ENCODE measurements at places on chromosomes 6 and 20.

GRCh38 chr6:20841806-20842205 is 307.5 kb downstream of the CDKAL1 start:
- no peak for DNase-seq

- DNase-seq: peak; percentile 88
Measured at GRCh38 chr6:98787961-98788360, 46.4 kb upstream of the POU3F2 start.

GRCh38 chr6:40936818-40937251 is 102.2 kb downstream of the UNC5CL start:
- DNase-seq: no peak

- DNase-seq: no peak
Measured at GRCh38 chr20:46681032-46681854, 8.0 kb downstream of the TP53RK start.

GRCh38 chr6:111590209-111590980 is 15.3 kb downstream of the TRAF3IP2 start:
- no peak for DNase-seq

GRCh38 chr6:34529665-34530327 is 26.3 kb downstream of the SPDEF start:
- no peak for DNase-seq

DNA sequence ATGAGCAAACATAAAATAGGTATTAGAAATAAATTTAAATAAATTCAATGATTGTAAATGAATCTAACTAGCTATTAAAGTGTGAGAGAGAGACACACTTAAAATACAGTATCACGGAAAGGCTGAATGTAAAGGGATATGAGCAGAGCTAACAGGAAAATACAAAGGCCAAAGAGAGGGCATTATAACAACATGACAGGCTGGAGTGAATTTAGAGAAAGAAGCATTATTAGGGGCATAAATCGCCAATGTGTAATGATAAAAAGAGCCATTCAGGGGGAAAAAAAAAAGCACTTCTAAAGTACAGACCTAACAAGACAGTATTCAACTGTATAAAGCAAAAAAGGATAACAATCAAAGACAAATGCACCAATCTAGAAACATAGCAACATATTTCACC is 28.1 kb downstream of the DACT2 start:
- no peak for DNase-seq

DNA sequence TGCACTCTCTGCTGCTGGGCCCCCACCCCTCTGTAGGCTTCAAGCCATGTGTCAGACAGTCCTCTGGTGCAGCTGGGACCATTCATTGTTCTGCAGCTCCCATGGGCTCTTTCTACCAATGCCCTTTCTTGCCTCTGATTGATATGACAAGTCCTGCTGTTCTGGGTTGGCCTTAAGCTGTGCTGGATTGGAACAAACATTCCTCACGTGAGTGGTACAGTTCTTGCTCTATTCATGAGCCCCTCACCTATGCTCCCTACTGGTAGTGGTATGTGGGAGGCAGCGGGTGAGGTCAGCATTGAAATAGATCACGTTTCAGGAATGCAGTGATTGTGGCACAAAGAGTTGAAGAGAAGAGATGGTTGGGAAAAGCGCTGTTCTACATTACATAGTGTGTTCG is 48.8 kb upstream of the RALY start:
- DNase-seq: no peak

DNA sequence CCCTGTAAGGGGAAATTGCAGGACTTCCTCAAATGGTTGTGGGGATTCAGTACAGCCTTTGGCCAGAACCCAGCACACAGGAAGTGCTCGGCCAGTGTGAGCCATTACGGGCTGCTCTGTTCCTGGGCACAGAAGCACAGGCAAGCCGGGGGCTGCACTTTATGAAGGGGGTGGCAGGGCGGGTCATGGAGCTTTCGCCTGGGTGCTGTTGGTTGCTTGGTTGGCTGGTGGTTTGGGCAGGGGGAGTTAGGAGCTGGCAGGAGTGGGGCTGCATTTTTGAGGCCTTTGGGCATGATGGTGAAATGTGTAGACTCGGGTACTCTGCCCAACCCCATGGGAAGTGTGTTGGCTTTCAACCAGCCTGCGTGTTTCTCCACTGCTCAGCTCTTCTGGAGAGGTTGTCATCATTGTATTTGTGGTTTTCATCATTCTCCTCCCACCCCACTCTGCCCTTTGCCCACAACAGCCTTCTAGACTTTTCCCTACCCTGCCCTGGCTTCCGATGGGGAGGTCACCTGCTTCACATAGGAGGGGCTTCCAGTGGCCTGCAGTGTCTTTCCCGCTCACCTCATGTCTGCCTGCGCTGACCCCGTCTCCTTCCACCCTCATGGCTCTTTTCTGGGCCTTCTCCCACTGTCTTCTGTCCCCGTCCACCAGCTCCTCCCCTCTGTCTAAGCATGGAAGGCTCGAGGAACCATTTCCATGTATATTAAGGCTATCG is 16.1 kb upstream of the RBM38 start:
- DNase-seq: no peak

DNA sequence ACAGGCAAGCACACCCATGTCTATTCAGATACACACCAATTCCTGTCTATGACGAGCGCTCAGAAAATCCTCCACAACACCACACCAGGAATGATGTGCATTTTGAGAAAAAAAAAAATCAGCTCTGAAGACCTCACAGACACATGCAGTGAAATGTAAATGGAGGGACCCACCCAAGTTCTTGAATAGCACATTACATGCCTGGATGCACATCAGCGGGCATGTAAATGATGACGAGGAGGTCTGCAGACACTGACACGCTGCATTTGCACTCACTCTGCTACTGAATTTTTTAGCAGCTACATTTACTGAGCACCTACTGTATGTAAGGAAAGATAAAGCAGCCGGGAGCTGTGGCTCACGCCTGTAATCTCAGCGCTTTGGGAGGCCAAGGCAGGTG is 14.7 kb downstream of the NRSN2 start:
- DNase-seq: no peak

DNA sequence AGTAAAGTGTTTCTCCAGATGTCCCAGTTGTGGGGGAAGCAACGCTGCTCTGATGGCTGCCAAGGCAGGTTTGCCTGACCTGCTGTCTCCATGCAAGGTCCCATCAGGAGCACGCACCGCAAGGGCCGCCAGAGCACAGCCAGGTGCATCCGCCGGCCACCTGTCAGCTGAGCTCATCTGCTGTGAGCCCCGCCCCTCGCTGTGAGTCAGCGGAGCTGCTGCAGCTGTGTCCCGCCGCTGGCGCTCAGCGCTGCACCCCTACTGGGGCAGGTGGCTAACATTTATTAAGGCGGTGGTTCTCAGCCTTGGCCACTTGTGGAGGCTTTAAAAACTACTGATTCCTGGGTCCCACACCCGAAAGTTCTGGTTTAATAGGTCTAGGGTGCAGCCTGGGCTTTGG is 225.7 kb downstream of the UST start:
- no peak for DNase-seq

- no peak for DNase-seq
Measured at GRCh38 chr20:5156675-5157448, 30.1 kb downstream of the CDS2 start.

DNA sequence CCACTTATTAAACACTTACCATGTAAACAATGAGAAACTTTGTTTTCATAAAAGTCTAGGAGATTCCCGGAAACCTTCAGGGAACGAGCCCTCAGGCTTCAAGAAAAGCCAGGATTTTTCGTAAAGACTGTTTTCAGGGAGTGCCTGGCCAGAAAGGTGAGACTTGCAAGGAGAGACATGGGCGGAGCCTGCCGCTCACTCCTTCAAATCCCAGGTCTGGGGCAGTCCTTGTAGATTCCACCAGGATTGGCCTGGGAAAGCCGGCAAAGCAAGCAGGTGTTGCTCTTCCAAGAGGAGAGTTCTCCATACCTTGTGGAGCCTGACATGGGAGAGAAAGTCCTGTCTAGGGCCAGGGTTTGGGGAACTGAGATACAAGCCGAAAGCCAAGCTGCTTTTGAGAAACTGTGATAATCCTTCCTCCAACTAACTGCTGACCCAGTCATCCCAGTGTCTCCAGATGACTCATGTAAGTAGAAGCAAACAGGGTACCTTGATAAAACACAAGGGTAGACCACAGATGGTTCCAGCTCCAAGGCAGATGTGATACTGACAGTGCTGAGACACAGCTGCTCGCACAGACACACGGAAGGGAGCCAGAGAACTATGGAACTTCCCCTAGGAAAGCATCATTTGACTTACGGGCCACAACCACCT is 69.4 kb upstream of the NAA20 start:
- no peak for DNase-seq

GRCh38 chr6:105509506-105510331 is 106.8 kb upstream of the PREP start:
- DNase-seq: peak; percentile 39

DNA sequence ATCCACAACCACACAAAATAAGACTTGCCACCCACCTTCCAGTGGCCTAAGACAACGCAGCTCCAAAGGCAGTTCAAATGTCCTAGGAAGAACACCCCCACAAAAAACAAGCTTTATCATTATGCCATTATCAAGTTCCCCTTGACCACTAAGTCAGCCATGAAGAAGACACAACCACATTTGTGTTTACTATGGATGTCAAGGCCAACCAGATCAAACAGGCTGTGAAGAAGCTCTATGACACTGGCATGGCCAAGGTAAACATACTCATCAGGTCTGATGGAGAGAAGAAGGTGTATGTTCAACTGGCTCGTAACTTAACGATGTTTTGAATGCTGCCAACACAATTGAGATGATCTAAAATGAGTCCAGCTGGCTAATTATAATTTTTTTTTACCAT is 26.1 kb downstream of the SEC63 start:
- DNase-seq: no peak

DNA sequence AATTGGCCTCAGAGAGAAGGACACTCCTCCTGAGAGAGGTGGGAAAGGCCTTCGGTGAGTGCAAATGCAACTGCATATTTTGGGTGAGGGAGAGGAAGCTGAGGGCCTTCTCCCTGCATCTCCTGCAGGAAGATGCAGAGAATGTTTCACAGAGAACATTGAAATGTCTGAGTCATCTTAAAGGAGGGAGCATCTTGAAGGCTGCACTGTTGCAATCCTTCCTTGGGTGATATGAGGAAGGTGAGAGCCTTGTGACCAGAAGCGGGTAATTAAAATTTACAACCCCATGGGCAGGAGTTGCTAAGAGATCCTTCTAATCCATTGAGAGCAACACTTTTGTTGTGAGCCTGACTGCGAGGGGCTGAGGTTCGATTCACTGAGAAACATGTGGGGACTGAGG is 375.7 kb upstream of the MARCKS start:
- no peak for DNase-seq

- no peak for DNase-seq
Measured at GRCh38 chr20:9028419-9028818, 40.5 kb upstream of the PLCB4 start.

GRCh38 chr6:129920103-129920798 is 59.1 kb upstream of the TMEM244 start:
- DNase-seq: no peak

DNA sequence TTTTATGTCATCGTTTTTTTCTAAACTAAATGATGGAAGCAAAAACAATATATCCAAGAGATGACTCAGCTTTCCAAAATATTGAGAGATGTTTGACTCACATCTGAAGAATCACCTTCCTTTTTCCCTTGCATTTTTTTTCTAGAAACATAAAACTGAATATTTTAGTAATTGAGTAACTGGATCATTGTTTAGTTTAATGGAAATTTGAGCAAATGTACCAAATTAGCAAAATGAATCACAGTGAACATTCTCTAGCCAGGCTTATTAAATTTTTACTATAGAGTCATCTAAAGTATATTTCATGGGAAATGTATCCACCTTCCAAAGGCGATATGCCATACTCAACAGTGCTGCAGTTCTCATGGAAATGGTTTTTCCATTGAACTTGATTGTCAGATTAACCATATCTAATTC is 145.5 kb downstream of the TENT5A start:
- no peak for DNase-seq

- DNase-seq: no peak
Measured at GRCh38 chr6:167745670-167746389, 80.9 kb upstream of the AFDN start.

Data from SK-N-MC (cell line).